Brain pericyte (primary cell): ENCODE measurements at places on chromosomes 16 and 17.

- no peak for DNase-seq
Observed at GRCh38 chr17:9350080-9350479, 225.5 kb downstream of the STX8 start.

GRCh38 chr17:67109111-67109510 lies 64.8 kb downstream of the CACNG1 start:
- no peak for DNase-seq

DNA sequence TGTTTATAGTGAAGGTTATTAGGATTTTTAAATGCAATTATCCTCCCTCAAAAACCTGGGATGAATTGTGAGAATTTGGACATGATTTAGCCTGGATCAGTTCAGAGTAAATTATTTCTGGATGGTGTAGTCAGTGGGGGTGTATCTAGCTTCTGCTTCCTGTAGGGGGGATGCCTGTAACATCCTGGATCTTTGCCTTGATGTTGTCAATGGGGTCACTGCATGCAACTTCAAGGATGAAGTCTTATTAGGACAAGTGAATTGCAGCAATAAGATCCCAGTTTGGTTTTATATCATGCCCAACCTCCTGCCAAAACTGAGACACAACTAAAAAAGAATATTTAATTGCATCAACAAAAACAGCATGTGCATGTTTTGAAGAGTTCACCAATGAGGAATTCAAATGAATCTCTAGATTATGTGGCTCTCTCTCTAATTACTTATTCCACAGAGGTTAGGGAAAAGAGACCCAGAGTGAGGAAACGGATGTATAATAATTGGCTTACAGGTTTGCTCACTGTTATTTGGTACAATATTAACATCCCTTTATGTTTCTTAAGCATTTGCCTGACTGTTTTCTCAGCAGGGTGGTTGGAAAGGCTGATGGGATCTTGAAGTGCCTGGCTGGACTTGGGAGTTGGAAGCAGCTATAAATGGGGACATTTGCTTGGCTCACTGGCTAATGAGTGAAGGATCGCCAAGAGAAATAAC lies 159.8 kb downstream of the HS3ST3B1 start:
- no peak for DNase-seq

DNA sequence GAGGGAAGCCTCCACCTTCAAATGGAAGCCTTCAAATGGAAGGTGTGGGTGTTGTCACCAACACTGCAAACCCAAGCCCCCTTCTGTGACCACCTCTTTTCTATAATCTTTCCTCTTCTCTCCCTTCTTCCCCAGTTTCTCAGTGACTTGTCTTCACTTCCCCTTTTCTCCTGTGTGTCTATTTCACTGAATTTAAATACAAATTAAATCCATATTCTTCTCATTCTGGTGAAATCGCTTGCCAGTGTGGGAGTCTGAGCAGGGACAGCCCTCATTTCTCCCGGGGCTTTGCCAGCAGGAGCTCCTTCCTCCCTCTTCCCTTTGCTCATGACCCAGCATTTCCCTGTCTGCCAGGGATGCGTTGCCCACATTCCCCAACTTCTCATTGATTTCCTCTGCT lies 6.4 kb upstream of the ITGAX start:
- no peak for DNase-seq

- DNase-seq = no peak
Observed at GRCh38 chr16:11788914-11789313, 8.1 kb downstream of the ZC3H7A start.
